ENCODE measurements at places on chromosomes 1 and 21.

GRCh38 chr1:208919371-208919770, 664.1 kb upstream of the CAMK1G start:
- peak; percentile 32 for DNase-seq

DNA sequence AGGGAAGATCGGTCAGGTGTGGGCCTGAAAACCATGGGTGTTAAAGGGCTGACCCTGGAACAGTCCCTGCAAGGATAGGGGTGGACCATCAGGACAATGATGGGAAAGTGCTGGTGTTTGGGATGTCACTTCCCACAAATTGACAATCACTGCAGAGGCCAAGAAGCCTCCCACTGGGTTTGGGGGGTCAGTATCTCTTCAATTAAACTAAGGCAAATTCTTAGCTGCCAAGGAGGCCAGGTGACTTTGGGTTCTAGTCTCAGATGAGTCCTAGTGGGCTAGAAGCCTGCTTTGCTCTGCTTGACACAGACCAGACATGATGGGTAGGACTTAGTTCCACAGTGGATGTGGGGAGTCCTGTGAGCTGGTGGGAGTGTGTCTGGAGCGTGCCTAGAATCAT, 29.3 kb upstream of the KCNA2 start:
- DNase-seq = no peak

- DNase-seq = no peak
Measured at GRCh38 chr1:16208270-16208987, 4.0 kb downstream of the ARHGEF19 start.

- no peak for DNase-seq
Measured at GRCh38 chr1:54716299-54717047, 812 bp downstream of the TTC4 start.

DNA sequence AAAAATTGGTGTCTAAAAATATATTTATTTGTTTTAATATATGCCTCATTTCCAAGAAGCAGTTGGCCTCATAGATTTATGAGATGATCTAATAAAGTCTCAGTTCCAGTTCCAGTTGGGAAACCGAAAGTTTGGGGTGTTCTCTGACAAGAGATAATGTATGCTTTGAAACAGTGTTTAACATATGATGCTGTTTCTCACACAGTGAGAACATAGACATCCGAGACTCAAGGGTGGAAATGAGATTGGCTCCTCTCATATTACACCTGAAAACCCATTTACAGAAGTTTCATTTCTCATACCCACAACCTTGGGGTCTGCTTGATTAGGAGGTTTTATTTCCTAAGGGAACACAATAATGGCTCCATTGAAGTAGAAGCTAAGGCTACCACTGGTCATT, 200.6 kb upstream of the BEND5 start:
- DNase-seq = no peak

All from fibroblast of villous mesenchyme (primary cell).